NCI-H1436 treated with DMSO at 0.1 percent for 48 hours (cell line): ENCODE measurements at places on chromosomes 1 and 21.

GRCh38 chr1:69414574-69414973 is 153.1 kb upstream of the LRRC7 start:
- no peak for DNase-seq

DNA sequence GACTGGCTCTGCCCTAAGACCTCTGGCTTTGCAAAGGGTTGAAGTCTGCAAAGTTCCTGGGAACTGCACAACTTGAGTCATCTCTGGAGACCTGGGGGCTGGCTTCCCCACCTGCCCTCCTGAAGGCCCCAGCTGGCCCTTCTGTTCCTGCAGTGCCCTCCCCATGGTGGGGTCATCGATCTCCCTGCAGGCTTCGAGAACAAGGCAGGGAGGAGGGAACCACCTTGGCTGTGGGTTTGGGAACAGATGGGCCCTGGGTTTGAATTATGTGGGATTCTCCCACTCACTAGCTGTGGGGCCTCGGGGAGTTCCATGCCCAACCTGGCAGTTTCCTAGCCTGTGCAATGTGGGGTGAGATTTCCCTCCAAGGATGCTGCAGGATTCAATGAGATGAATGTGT is 310.2 kb downstream of the PTPRU start:
- no peak for DNase-seq

DNA sequence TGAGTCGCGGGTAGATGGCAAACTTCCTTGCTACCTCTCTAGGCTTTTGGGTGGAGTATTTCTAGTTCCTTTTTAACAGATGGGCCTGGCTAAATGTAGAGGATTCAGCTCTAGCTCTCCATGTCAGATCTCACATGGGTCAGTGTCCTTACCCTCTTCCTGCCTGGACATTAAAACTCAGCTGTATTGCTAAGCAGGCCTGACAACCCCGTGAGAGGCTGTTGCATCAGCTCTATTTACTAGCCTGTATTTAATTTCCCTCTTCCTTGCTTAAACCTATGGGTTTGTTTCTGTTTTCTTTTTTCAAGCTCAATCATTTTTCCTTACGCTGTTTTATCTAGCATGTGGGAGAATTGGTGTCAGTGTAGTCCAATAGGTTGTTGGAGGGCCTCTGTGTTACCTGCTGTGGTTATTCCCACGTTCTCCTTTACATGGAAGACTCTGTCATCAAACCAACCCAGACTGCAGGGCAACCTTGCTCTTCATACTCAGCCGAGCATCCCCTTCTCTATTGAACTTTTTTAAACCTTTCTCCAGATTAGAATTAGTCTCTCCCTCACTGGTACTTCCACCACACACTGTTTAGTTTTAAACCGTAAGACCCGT is 79.5 kb upstream of the BACH1 start:
- no peak for DNase-seq

- no peak for DNase-seq
Measured at GRCh38 chr1:181383695-181384094, 99.6 kb upstream of the CACNA1E start.

- DNase-seq: no peak
Measured at GRCh38 chr21:15549671-15550070, 180.1 kb upstream of the USP25 start.

DNA sequence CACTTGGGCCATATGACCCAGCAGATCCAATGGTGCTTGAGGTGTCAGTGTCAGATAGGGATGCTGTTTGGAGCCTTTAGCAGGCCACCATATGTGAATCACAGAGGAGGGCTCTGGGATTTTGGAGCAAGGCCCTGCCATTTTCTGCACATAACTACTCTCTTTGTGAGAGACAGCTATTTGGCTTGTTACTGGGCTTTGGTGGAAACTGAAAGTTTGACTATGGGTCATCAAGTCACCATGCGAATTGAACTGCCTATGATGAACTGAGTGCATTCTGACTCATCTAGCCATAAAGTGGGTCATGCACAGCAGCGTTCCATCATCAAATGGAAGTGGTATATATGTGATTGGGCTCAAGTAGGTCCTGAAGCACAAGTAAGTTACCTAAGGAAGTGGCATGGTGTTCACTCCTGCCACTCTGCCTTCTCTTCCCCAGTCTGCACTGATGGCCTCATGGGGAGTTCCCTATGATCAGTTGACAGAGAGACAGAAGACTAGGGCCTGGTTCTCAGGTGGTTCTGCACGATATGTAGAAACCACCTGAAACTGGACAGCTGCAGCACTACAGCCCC is 447.3 kb downstream of the AGBL4 start:
- no peak for DNase-seq

- DNase-seq: no peak
Measured at GRCh38 chr1:33515112-33515511, 42.7 kb downstream of the ZSCAN20 start.

DNA sequence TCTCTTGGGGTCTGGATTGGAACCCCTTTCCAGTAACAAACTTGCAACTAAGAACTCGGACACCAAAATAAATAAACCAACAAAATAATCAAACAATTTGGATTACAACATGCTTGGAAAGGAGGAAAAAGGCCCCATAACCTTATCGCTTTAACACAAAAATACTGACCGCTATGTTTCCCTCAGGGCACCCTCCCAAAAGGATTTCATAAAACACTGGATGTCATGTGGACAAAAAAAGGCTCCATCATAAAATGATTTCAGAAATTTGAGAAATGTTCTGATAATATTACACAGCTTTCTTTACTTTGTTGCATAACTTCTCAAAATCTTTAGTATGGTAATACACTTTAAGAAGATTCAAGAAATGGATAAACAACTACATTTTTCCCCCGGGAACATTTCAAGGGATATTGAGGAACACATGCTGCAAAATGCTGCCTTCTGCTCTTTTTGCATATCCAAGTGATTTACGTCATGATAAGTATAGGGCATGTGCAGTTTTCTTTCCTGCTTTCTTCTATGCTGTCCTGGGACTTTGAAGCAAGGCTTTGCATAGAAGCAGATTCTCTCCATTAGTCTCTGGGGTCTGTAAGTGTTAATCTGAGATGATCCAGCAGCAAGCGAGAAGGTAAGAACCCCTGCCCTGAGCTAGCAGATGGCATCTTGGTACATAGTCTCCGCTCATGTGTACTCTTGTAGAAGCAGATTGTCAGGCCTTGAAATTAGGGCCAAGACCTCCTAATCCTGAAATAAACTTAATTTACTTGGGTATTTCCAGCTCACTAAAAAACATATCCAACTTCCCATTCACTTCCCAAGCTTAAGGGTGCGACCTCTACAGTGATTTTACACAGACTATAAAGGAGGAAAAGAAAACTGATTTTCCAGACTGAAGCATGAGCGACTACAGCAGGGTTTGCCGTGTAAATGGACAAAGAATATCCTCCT is 85.5 kb upstream of the KIAA0040 start:
- DNase-seq: no peak

DNA sequence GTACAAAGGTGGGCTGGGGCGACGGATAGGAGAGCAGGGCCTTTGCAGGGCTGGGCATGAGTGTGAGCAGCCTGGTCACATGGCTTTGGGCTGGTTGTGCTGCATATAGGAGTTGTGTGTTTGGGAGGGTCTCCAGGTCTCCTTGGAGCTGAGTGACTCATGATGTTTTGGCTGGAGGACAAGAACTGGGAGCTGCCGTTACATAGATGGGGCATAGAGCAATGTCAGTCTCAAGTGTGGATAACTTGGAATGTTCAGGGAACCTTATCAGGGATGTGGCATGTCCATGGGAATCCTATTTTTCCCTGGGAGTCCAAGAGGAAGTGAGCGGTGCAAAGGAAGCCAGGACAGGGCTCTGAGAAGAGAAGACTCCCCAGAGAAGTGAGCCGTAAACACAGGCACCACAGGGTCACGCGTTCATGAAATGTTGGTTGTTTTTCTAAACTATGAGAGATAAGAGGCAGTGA is 136.4 kb upstream of the KCNE2 start:
- no peak for DNase-seq

DNA sequence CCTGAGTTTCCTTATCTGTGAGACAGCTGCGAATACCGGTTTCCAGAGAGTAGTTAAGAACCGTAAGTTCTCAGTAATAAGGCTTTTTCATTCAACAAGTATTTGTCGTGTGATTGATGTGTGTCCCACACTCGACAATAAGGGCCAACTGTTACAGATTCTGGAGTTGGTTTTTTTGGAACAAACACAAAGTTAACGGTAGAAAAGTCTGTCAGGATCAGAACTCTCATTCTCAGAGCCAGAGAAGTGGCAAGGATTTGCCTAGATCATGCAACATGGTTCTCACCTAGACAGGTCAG is 837 bp downstream of the NUDC start:
- no peak for DNase-seq

DNA sequence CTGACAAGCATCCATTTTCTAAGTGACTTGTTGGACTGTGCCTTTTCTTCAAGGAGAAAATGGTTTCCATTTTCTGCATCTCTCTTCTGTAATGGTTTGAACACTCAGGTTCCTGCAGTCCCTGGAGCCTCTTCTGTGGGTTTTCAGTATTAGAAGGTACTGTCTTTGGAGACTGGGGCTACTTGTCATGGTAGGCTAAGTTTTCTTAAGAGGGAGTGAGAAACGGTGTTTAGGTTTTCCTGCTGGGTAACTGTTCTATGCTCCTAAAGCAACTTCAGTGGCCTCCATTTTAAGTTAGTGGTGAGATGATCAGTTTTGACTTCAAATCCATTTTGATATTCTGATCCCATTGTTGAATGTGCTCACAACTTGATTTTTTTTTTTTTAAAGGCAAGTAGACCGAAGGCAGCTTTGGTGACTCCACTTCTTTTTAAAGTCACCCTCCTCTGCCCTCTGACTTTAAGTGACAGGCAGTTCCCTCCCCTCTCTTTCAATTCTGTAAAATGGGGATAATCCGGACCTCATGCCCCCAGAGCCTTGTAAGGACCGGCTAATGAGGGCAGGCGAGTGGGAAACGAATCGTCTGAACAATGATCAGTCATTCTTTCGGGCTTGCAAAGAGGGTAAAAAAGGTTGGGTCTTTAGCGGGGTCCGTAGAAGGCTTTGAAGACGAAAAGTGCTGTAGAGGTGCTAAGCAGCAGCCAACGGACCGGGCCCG is 1.0 kb upstream of the ARID1A start:
- no peak for DNase-seq

- DNase-seq: no peak
Measured at GRCh38 chr21:42744520-42745445, 91.4 kb downstream of the PDE9A start.

GRCh38 chr21:25039461-25040380 is 567.6 kb downstream of the MRPL39 start:
- DNase-seq: peak; percentile 68

GRCh38 chr1:193479187-193479586 is 292.8 kb upstream of the B3GALT2 start:
- no peak for DNase-seq

DNA sequence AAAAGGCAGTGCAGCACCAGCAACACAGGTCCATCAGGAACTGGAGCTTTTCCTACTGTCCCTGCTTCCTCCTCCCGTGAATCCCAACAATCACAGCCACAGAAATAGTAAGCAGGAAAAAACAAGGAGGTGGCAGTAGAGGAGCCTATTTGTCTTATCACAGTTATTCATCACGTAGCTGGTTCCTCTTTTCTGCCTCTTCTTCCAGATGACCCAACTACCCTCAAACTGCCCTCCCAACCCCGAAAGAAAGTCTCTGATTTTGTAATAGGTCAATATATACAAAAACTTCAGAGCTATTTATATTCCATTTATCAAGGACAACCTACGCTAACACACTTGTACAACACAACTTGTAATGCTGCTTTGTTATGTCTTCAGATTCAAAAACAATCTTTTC is 21.4 kb downstream of the GNB1 start:
- DNase-seq: no peak

DNA sequence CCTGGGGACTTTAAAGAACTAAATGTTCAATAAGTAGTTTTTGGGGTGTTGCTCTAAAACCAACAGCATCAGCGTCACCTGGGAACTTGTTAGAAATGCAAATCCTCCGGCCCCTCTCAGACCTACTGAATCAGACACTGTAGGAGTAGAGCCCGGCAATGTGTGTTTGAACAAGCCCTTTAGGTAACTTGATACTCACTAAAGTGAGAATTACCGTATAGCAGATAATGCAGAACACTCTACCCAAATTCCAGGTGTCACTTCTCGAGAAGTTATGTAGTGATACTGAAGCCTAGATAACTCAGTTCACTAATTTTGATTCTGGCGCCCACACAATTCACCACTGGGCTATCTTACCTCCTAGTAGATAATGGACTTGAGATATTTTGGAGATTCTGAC is 3.7 kb upstream of the DPT start:
- no peak for DNase-seq

DNA sequence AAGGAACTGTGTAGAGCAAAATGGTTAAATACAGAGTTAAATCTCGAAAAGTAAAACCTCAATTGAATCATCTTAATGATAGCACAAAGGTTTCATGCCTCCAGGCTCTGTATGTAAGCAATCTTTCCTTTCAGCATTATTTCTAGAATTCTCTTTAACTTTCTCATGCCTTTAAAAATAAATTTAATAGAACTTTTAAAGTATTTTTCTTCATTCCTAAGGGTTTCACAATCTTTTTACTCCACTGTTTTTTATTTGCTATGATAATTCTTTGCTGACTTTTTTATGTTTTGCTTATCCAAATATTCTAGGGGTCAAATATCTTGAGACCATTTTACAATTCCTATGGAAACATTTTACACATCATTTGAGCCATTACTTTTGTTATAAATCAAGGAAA is 288.0 kb downstream of the BACH1 start:
- DNase-seq: no peak

DNA sequence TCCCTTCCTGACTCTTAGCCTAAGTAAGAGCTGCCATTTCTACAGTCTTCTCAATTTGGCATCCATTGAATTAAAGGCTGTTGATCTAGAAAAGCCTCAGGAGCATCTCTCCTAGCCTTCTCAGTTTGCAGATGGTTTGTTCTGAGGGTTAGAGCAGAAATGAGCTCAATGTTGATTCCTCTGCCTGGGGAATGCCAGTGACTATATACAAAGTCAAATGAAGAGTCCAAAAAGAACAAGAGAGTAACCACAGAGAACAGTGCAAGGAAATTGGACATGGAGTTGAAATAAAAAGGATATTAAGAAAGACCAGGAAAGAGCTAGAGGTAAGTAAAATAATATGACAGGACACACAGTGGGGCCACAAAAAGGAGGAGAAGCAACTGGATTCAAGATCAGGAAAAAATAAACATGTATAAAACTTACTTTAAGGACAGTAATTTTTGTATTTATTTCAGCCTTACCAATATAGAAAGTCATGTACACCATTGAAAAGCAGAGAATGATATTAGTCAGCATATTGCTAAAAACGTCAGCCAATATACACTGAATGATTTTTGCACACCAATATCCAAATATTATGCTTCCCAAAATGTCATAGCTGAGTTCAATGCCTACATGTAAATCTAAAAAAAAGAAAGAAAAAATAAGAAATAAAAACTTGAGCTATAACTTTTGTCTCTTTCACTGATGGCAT is 21.3 kb downstream of the SLC9C2 start:
- no peak for DNase-seq
